Nucleus accumbens (tissue), 56 donors: ENCODE measurements at places on chromosomes 1 and 21.

GRCh38 chr1:21736876-21737275 is 46.1 kb downstream of the USP48 start:
- DNase-seq: no peak

GRCh38 chr1:37901893-37902225 is 42.5 kb upstream of the MTF1 start:
- no peak for DNase-seq

GRCh38 chr21:39489380-39489924 is 37.7 kb downstream of the SH3BGR start:
- DNase-seq: no peak

- DNase-seq: peak; percentile 7
Observed at GRCh38 chr1:175471039-175471800, 272.2 kb downstream of the TNR start.

GRCh38 chr21:39513735-39514134 is 62.0 kb downstream of the SH3BGR start:
- no peak for DNase-seq

DNA sequence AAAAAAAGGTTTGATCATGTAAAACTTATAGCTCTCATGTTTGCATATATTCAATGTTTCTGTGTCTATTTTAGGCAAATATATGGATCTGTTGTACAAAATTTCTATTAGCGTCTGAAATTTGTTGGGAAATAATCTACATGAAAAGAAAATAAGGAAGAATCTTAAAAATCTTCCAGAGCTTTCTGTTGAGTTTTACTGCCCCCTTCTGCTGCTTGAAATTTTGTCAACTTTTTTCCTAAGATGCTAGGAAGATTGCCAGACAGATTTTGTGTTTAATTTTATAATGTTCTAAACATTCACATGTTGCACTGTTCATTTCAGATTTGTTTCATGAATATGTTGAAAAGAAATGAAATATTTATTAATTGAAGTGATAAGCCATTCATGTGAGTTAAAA is 2.5 kb upstream of the PTGS2 start:
- DNase-seq: no peak

GRCh38 chr1:238176441-238176840 is 285.7 kb upstream of the ZP4 start:
- no peak for DNase-seq

GRCh38 chr1:54904476-54905048 is 17.6 kb upstream of the DHCR24 start:
- DNase-seq: no peak

DNA sequence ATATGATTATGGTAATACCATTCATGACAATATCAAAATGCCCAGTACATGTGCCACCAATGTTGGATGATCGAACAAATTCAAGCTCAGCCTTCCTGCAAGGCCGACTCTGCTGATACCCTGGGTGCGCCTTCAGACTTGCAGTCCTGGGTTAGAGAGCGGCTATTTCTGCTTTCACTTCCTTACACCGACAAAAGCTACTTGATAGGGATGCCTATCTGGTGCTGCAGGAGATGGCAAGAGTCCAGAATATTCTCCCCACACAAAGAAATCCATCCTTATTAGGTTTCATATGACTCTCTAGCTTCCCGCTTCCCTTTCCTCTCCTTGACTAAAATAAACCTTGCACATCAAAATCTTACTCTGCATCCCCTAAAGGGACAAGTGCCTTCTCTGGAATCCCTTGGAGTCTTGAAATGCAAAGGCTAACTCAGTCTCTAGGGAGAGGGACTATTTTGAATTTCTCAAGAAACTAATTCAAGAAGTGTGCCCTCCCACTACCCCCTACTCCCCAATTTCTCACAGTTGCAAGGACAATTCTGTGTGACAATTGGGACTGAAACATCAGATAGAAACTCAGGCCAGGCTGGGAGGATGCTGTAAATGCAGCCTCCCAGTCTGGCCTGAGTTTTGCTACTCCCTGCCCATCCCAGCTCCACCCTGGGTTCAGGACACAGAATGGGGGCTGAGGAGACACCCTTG is 103.1 kb upstream of the USP24 start:
- no peak for DNase-seq

DNA sequence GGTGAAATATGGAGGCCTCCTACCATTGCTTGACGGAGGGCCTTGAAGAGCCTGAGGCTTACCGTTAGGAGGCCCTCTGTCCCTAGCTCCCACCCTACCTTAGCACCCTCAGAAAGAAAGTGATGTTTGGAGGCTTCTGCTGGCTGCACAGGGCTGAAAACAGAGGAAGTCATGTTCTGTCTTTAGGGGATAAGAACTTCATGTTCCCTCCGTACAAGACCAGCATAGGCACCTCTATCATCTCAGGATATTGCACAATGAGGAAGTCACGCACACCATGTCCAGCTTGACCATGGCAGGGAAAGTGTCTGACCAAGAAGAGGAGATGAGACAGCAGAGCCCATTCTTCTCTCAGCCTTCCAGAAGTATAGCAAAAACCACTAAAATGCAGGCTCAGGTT is 13.8 kb downstream of the ADORA3 start:
- DNase-seq: no peak

DNA sequence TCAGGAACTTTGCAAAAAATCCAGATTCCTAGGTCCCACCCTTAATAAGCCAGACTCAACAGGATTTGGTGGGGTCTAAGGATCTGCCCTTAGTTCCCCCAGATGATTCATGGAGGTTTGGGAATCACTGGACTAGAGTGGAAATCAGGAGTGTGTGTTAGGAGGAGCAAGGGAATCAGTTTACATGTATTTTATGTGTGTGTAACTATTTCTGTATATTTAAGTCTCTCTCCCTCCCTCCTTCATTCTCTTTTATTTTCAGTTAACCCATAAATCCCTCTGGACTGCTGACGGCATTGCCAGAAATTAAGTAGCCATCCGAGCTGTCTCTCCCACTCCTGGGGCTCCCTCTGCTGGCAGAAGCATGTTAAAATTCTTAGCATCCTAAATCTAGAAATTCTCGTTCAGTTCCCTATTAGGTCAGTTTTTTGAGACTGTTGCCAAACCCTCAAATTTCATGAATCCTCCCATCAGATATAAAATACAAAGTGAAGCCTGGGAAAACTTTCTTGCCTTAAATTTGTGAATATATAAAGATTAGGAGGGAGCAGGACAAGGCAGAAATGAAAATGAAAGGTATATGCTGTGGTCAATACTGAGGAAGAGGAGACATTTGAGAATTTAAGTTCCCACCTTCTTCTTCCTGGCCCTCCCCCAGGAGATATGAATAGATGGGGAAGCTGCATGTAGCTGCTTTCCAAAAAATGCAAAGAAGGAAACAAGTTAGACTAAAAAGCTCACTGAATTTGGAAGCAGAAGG is 11.7 kb upstream of the HSD11B1 start:
- DNase-seq: peak; percentile 59

DNA sequence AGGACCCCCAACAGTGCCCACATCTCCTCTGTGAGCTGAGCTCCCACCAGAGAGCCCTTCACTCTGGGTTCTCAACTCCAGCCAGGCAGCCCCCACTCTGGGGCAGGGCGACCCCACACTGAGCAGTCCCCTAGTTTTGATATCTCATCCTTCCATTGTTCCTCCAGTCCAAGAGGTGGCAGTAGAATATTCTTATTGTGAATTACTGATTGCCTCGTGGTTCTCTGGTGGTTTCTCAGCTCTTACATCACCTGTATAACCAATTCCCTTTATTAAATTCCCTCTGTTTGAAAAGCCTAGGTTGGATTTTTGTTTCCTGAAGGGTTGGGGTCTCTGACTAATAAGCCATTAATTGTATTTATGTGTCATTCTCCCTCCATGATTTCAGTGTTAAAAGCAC is 407.5 kb downstream of the SETD4 start:
- no peak for DNase-seq
